Panc1 (cell line): ENCODE measurements at places on chromosomes 6 and 20.

DNA sequence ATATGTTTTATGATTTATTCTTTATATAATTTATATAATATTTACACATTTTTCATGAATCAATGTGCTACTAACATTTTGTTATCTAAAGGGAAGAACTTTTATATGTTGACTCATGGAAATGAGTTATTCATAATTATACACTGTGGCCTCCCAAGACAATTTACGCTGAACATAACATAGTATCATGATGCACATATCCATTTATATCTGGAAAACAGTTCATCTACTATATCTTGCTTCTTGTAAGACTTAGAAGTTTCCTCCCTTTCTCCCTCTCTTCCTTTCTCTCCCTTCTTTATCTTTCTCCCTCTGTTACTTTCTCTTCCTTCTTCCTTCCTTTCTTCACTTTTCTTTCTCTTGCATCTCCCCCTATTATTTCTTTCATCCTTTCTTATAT is 1.1 kb upstream of the EYS start:
- no peaks in the 10 kb centered on the region for H3K27me3 ChIP-seq
- H3K36me3 ChIP-seq = no peaks in the 10 kb centered on the region
- no peaks in the 10 kb centered on the region for H3K4me1 ChIP-seq

- no peaks in the 10 kb centered on the region for H3K36me3 ChIP-seq
- no peaks in the 10 kb centered on the region for H3K27me3 ChIP-seq
- no peak overlapping the region for H3K4me3 ChIP-seq
- peaks cover 4% of the 10 kb centered on the region; the same call in 1 of the 2 replicates for H3K4me1 ChIP-seq
- H3K27ac ChIP-seq = no peak overlapping the region
Observed at GRCh38 chr6:21984135-21984534, 312.7 kb downstream of the PRL start.

GRCh38 chr6:44685213-44685612 is 297.7 kb downstream of the CDC5L start:
- DNase-seq = no peak
- no peak overlapping the region for H3K4me3 ChIP-seq
- no peak overlapping the region for H3K27ac ChIP-seq
- H3K4me1 ChIP-seq = no peaks in the 10 kb centered on the region

DNA sequence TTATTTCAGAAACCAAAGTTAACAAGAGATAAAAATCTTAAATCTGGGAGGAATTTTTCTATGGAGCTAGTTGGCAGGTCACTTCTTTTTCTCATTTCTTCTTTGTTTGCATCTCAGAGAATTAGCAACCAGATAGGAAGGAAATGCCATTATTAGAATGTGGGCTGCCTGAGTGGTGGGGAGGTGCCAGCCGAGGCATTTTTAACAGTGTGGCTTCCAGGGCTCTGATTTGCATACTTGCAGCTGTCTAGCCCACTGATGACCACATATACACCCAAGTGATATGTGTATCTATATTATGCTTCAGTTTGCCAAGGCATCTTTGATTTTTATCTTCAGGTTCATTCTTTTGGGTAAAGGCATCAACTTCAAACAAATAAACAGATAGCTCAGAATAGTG is 206.7 kb downstream of the CLIC5 start:
- H3K36me3 ChIP-seq = no peaks in the 10 kb centered on the region
- H3K4me1 ChIP-seq = no peaks in the 10 kb centered on the region
- no peak overlapping the region for H3K27ac ChIP-seq
- peaks cover 14% of the 10 kb centered on the region; the same call in 1 of the 2 replicates for H3K27me3 ChIP-seq
- H3K4me3 ChIP-seq = no peak overlapping the region
- DNase-seq = no peak

- H3K36me3 ChIP-seq = no peaks in the 10 kb centered on the region
- H3K4me1 ChIP-seq = no peaks in the 10 kb centered on the region
- DNase-seq = no peak
- no peak overlapping the region for H3K27ac ChIP-seq
- H3K4me3 ChIP-seq = no peak overlapping the region
- no peaks in the 10 kb centered on the region for H3K27me3 ChIP-seq
Observed at GRCh38 chr20:7378864-7379605, 561.2 kb downstream of the HAO1 start.

DNA sequence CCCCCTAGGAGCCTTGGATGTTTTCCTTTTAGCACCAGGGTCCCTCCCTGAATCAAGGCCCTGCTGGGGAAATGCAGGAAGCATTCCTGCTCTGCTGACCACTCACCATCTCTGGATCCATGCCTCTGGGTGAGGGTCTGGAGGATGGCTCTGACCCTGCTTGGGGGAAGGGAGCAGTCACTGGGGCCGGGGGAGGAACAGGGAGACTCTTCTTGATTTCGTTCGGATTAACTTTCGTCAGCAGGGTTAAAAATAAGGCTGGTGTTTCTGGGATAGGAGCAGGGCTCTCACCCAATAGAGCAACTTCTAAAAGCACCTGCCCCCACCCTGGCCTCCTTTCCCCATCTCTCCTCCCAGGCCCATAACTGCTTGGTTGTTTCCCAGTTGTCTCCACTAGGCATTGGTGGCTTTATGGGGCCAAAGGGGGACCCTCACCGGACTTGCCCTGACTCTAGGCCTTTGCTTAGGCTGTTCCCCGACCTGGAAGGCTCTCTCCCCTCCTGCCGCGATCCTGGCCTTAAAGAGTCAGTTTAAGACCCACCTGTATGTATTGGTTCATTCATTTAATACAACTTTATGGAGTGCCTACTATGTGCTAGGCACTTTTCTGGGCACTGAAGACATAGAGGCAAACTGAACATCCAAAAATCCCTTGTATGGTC is 63.0 kb downstream of the JPH2 start:
- H3K4me3 ChIP-seq = no peak overlapping the region
- H3K4me1 ChIP-seq = no peaks in the 10 kb centered on the region
- H3K27me3 ChIP-seq = no peaks in the 10 kb centered on the region
- DNase-seq = no peak
- H3K27ac ChIP-seq = no peak overlapping the region
- H3K36me3 ChIP-seq = no peaks in the 10 kb centered on the region

DNA sequence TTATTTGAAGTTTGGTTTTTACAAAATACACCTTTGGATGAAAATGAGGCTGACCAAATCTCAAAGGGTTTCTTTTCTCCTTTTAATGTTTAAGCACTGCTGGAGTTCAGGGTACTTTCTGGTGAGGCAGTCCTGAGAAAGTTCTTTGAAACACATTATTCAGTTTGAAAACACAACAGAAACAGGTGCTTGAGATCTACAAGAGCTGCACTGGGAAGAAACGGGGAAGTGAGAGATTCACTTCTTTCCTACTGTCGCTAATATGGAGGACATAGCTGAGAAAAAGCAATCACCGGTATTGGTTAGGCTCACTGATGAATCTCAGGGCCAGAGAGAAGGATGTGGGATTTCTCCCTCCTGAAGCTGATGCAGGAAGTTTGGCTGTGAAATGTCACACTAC is 22.9 kb upstream of the TMEM170B start:
- no peaks in the 10 kb centered on the region for H3K27me3 ChIP-seq
- no peaks in the 10 kb centered on the region for H3K36me3 ChIP-seq
- H3K4me3 ChIP-seq = no peak overlapping the region
- no peak overlapping the region for H3K27ac ChIP-seq
- DNase-seq = no peak

- peaks cover 30% of the 10 kb centered on the region for H3K4me1 ChIP-seq
- peak overlapping the region; percentile 24 for H3K27ac ChIP-seq
- H3K36me3 ChIP-seq = peaks cover 2% of the 10 kb centered on the region; the same call in 1 of the 2 replicates
- no peaks in the 10 kb centered on the region for H3K27me3 ChIP-seq
- no peak overlapping the region for H3K4me3 ChIP-seq
Observed at GRCh38 chr20:62470459-62470858, 5.3 kb downstream of the GATA5 start.

GRCh38 chr6:133743621-133744020 is 145.3 kb upstream of the TCF21 start:
- no peak for DNase-seq
- no peaks in the 10 kb centered on the region for H3K4me1 ChIP-seq
- H3K4me3 ChIP-seq = no peak overlapping the region
- no peaks in the 10 kb centered on the region for H3K27me3 ChIP-seq
- no peaks in the 10 kb centered on the region for H3K36me3 ChIP-seq
- no peak overlapping the region for H3K27ac ChIP-seq

GRCh38 chr20:25574411-25574810 is 10.9 kb downstream of the NINL start:
- no peaks in the 10 kb centered on the region for H3K36me3 ChIP-seq
- H3K27me3 ChIP-seq = no peaks in the 10 kb centered on the region
- no peak overlapping the region for H3K4me3 ChIP-seq
- peaks cover 4% of the 10 kb centered on the region for H3K4me1 ChIP-seq
- no peak for DNase-seq

DNA sequence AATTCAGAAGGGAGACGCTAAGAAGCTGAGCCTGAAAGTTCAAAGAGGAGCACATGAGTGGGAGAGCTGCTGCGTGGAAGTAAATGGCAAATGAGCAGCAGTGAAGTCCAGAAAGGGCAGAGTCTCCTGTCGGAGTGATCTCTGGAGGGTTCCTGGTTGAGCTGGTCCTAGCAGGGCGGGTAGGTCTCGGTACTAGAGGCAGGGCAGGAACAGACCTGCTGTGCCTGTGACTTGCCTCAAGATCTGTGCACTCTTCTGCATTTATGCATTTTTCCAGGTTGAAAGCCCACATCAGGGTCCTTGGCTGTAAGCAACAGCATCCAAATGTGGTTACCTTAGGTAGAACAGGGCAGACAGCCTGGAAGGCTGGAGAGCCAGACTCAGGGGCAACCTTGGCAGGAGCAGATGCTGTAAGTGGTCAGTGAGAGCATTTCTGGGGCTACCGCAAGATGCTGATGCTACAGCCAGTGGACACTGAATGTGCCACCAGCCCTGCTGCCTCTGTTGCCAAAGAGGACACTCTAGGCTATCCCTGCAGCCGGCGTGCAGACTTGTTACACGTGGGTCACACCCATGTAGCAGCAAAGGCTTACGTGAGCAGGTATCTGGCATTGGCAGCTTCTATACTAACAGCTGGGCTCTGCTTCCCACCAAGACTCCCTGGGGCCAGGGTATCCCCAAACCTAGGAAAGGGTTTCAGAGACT is 8.4 kb downstream of the DUSP22 start:
- no peak for DNase-seq
- no peaks in the 10 kb centered on the region for H3K36me3 ChIP-seq
- no peak overlapping the region for H3K4me3 ChIP-seq

DNA sequence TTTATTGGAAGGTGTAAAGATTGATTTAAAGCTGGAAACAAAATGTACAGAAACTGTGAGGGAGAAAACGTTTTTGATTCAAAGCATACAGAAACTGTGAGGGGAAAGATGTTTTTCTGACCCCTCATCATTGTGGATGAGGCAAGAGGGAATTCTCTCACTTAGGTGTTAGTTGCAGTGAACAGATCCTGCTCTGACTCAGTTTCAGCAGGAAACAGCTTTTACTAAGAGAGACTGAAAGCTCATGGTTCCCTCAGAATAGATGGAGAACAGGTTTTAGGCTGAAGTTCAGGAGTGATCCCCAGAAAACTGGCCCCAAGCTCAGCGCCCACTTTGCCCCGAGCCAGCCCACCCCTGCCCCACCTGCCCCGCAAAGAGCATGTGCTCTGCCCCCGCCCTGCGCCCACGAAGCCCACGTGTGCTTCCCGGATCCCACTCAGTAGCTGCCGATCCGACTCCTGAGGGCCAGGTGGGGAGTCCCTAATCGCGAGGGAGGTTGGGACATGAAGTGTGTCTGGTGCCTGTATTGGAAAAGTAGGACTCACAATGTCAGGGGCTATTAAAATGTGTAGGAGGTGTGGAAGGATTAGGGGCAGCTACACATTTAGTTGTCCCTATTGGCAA is 41.2 kb downstream of the DUSP22 start:
- no peak for DNase-seq
- H3K27ac ChIP-seq = no peak overlapping the region
- H3K27me3 ChIP-seq = no peaks in the 10 kb centered on the region
- no peak overlapping the region for H3K4me3 ChIP-seq
- H3K4me1 ChIP-seq = no peaks in the 10 kb centered on the region

GRCh38 chr6:3381233-3381921 is 75.5 kb downstream of the SLC22A23 start:
- no peaks in the 10 kb centered on the region for H3K4me1 ChIP-seq
- no peak for DNase-seq
- H3K27me3 ChIP-seq = no peaks in the 10 kb centered on the region
- no peaks in the 10 kb centered on the region for H3K36me3 ChIP-seq
- H3K4me3 ChIP-seq = no peak overlapping the region

DNA sequence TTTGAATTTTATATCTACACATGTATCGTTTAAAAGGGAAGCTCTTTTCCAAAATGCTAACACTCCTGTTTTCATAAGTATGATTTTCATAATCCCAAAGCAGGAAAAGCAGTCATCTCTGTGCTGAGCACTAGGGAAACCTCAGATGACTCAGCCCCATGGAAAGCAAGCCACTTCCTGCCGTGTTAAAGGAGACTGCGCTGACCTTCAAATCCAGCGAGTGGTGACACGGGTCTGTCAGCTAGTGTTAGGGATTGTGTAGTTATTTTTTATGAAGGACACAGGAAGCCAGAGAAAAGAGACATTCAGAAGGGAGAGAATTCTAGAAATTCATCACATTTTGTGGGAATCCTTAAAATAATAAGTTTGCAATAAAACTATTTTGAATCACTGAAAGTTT is 57.0 kb upstream of the CD93 start:
- no peak overlapping the region for H3K4me3 ChIP-seq
- DNase-seq = peak; percentile 78
- peaks cover 3% of the 10 kb centered on the region; the same call in 1 of the 2 replicates for H3K4me1 ChIP-seq
- no peaks in the 10 kb centered on the region for H3K36me3 ChIP-seq
- no peak overlapping the region for H3K27ac ChIP-seq

DNA sequence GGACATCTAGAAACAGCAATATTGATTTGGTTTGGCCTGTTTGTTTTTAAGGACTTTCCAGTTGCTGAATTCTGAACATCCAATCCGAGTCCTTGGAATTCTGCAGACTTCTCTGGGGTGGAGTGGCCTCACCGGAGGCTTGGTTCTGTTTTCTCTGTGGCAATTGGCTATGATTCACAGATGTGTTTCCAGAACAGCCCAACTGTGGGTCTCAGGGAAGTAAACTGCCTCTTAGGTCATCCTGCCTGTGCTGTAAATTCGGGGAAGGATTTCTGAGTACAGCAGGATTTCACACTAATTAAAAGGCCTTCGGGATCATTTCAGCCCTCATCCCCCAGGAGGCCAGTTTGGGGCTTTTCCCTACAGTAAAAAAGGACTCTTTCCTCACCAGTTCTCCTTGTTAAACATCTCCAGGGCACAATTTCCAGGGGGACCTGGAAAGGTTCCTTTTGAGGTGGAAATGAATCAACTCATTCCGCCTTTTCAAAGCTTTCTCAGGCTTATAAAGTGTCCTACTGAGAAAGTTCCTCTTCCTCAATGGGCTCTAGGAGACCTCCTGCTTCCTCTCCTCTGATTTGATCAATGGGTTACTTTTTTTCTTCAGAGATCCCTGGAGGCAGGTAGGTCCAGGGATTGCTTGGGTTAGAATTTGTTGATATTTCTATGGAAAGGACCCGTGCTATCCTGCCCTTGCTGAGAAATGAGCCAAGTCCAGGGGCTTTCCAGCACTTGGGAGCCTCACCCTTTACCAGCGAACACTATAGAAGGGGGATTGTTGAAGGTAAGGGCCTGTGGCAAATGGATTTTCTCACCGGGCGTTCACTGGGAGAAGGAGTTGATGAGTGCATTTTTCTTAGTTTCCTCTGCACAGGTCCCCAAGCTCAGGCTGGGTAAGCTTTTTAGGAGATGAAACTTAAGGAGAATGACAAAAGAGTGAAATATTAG is 114.6 kb downstream of the CLIC5 start:
- H3K4me3 ChIP-seq = no peak overlapping the region
- no peaks in the 10 kb centered on the region; the same call in 1 of the 2 replicates for H3K27me3 ChIP-seq
- no peak for DNase-seq
- no peaks in the 10 kb centered on the region for H3K36me3 ChIP-seq
